ENCODE measurements at places on chromosomes 2 and 18. TPM values are rescaled to one million over a fixed set of nuclear protein-coding genes. Genes with fewer than 3 reads are reported as not detected.
A peak's percentile ranks its signal among the peaks of the same experiment; 100 is the strongest.

The KANSL3 gene
- 21.7 TPM for total RNA-seq

The LNPK gene
- total RNA-seq, result 72.7 TPM

The LYG2 gene
- not detected for total RNA-seq

The LRRTM1 gene
- total RNA-seq, result not detected

The NOSTRIN gene
- total RNA-seq, result not detected

The AQP12A gene
- total RNA-seq, result not detected

The PLB1 gene
- total RNA-seq, result 0.75 TPM

The LRATD1 gene
- not detected for total RNA-seq

The NEB gene
- 0.02 TPM for total RNA-seq

The UGT1A10 gene
- total RNA-seq, result not detected

The SNORC gene
- total RNA-seq, result 0.81 TPM

The RRM2 gene
- total RNA-seq, result 82.5 TPM

The VSNL1 gene
- total RNA-seq, result not detected

GRCh38 chr2:136013955-136014354, 28.5 kb upstream of the DARS1 start:
- DNase-seq, result no peak

GRCh38 chr2:156745619-156746018, 309.4 kb downstream of the GPD2 start:
- no peak for DNase-seq

DNA sequence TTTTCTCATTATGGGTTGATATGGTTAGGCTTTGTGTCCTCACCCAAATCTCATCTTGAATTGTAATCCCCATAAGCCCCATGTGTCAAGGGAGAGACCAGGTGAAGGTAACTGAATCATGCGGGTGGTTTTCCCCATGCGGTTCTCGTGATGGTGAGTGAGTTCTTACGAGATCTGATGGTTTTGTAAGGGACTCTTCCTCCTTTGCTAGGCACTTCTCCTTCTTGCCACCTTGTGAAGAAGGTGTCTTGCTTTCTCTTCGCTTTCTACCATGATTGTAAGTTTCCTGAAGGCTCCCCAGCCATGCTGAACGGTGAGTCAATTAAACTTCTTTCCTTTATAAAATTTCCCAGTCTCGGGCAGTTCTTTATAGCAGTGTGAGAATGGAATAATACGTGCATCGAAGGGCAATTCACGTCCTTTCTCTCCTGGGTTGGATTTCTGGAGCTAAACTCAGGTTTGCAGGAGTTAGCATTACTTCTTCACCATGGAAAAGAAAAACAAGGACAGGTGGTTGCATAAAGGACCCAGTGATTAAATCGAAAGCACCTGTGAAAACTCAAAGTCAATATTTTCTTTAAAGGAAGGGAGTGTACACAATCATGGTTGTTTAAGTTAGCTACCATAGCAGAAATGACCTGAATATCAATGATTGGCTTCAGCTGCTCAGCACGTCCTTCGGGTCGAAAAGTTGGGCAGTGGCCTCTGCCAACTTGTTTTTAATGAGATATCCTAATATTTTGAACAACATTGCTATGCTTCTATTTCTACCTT, 54.1 kb downstream of the CDC42EP3 start:
- DNase-seq, result no peak

- no peak for DNase-seq
Observed at GRCh38 chr2:220215785-220216184, 588.4 kb downstream of the SLC4A3 start.

GRCh38 chr18:76445275-76445674, 49.8 kb downstream of the ZNF516 start:
- peak; percentile 88 for DNase-seq

- no peak for DNase-seq
Observed at GRCh38 chr18:13538630-13539029, 187.7 kb downstream of the FAM210A start.

GRCh38 chr2:102046135-102046986, 54.6 kb downstream of the IL1R2 start:
- DNase-seq, result peak; percentile 18

- DNase-seq, result peak; percentile 74
Observed at GRCh38 chr2:222939208-222939856, 78.5 kb downstream of the ACSL3 start.

GRCh38 chr2:160429248-160430000, 64.2 kb downstream of the RBMS1 start:
- peak; percentile 56 for DNase-seq

GRCh38 chr2:144521686-144522085, 1.8 kb upstream of the ZEB2 start:
- no peak for DNase-seq

DNA sequence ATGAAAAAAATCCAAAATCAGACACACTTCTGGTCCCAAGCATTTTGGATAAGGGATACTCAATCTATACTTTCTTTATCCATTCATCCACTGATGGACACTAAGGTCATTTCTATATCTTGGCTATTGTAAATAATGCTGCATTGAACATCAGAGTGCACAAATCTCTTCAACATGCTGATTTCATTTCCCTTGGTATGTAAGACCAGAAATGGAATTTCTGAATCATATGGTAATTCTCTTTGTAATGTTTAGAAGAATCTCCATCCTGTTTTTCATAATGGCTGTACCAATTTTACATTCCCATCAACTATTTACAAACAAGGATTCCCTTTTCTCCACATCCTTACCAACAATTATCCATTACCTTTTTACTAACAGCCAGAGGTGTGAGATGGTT, 33.7 kb upstream of the MCM6 start:
- peak; percentile 39 for DNase-seq

DNA sequence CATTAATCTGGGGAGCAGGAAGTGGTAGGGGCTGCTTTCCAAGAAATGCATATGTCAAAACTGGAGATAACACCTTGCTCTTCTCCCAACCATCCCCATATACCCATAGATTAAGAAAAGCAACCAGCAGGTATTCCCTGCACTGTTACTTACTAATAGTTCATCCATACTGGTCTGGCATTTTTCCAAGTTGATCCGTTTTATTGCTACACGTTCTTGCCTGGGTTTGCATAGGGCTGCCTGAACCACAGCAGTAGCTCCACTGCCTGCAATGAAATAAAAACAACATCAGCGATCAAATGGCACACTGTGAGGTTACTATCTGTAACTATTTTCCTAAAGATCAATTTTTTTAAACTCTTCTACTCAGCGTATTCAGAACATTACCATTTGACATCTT, 65.6 kb downstream of the STK39 start:
- no peak for DNase-seq

- no peak for DNase-seq
Observed at GRCh38 chr18:5969989-5970403, 74.7 kb upstream of the TMEM200C start.

GRCh38 chr18:25647404-25647803, 295.4 kb upstream of the ZNF521 start:
- DNase-seq, result no peak

DNA sequence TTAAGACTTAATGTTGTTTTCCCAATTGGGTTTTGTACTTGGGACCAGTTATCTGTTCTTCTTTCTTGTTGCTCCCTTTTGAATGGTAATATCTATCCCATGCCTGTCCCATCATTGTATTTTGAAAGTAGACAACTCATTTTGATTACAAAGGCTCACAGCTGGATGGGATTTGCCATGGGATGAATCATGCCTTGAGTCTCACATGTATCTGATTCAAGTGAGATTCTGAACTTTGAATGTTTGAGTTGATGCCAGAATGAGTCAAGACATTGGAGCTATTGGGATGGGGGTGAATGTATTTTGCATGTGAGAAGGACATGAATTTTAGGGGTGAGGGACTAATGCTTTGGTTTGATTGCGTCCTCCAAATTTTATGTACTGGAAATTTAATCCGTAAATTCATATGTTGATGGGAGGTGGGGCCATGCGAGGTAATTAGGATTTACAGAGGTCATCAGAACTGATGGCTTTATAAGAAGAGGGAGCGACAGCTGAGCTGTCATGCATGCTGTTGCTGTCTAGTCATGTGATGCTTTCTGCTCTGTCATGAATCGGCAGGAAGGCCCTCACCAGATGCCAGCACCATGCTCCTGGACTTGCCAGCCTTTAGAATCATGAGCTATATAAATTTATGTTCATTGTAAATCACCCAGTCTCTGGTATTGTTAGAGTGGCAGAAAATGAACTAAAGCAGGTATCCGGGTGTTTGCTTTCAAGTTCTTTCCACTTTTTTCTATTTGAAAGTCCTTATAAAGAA, 741.3 kb upstream of the RAB6C start:
- DNase-seq, result peak; percentile 5

DNA sequence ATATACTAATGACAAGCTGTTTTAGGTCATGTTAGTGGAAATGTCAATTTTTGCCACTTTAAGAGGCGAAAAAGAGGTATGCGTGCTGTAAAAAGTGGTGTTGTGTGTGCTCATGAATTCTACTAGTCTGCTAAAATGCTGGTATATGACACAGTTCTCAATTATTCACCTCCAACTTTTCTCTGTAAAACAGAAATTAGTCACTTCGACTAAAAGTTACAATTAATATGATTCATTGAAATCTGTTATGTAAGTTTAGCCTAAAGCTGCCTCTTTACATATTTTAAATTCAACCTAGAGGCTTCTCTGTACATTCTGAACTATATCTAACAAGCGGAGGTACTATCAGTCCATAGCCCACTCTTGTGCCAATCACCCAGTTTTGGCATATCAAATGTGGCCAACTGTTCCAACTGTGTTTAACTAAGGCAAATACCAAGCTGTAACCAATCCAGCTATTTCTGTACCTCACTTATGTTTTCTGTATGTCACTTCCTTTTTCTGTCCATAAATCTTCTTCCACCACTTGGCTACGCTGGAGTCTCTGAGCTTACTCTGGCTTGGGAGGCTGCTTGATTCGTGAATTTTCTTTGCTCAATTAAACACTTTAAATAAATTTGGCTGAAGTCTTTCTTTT, 20.8 kb downstream of the BAZ2B start:
- DNase-seq, result peak; percentile 13

DNA sequence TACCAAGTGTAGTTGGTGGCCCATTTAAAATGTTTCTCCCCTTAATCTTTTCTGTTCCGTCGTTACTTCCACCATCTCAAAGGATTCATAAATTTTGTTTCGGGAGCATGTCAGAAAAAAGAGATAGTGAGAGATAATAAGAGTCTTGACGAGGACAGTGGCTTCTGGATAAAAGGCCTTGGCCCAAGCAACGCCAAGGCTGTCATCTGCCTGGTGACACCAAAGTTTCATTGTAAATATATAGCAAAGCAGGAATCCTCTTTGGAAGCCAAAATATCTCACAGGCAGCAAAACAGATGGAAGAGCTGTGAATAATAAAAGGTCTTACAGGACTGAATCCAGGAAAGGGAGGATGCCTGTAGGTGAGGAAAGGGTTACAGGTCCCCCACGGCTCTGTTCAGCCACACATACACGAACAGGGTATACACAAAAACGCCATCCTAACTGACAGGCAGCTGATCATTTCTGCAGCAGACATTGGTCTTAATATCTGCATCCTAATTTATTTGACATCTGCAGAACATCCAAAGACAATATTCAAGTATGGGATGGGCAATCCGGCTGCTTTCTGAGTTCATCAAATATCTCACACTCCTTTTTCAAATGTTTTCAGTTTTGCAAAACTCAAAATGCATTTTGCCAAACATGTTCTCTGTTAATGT, 382.8 kb downstream of the OSR1 start:
- no peak for DNase-seq

DNA sequence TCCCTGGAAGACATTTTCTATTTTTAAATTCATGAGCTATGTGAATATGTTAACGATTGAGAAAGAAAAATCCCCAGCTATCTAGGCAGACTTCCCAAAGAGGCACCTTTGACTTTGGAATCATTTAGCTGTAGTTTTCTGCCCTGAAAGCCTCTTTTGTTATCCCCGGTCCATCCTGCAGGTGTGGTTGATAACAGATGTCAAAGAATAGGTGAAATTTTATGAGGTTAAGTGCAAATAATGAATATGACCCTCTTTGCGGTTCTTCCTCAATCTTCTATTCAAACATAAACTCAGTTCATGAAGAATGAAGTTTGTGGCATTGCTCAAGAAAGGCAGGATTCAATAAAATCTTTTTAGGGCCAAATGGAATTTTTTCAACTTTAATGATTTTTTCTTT, 51.6 kb upstream of the ATP8B1 start:
- DNase-seq, result no peak

DNA sequence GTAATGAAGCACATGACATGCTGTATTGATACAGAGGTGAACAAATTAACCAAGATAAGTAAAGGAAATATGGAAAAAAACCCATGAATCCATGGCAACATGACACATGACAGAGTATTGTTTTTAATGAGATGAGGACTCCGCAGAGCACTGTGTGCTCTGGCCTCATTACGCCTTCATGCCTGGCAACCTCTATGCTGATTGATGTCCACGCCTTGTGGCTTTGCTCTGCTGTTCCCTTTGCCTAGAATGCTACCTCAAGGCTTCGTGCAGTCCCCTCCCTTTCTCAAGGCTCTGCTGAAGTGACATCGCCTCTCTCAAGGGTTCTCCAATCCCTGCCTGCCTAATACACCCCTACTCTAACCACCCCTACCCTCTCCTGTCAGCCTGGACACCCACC, 8.4 kb downstream of the SIGLEC15 start:
- no peak for DNase-seq

- no peak for DNase-seq
Observed at GRCh38 chr2:96594691-96595152, 43.4 kb downstream of the KANSL3 start.

- no peak for DNase-seq
Observed at GRCh38 chr2:27264253-27264752, 1.5 kb upstream of the SLC30A3 start.

DNA sequence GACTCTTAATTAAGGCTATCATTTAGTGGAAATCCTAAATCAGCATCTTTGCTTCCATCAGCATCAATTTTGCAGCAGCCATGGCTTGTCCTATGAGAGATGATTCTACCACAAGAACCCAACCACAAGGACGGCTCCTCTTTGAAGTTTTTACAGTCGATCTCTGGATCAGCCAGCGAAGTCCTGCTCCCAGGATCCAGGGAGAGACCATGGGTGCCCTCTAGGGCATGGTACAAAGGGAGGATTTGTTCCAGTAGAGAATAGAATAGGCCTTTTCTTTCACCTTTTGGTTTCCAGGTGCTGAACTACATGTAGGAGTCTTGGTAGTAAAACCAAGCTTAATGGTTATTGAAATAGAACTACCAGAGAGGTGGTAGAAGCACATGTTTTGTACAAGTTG, 52.7 kb downstream of the TMEM200C start:
- DNase-seq, result no peak

- DNase-seq, result no peak
Observed at GRCh38 chr2:11657195-11657594, 12.8 kb downstream of the NTSR2 start.

- no peak for DNase-seq
Observed at GRCh38 chr2:241788135-241788534, 11.5 kb downstream of the GAL3ST2 start.
